ENCODE measurements at places on chromosomes 5 and 9. TPM values are rescaled to one million over a fixed set of nuclear protein-coding genes. Genes with fewer than 3 reads are reported as not detected.

The WNK2 gene
- total RNA-seq: 0.13 TPM

The DDX4 gene
- not detected for total RNA-seq

The PCDHA4 gene
- 0.16 TPM for total RNA-seq

The FUT7 gene
- not detected for total RNA-seq

The C1QTNF2 gene
- total RNA-seq: not detected

The PALM2AKAP2 gene
- 6.4 TPM for total RNA-seq

The MSX2 gene
- 0.16 TPM for total RNA-seq

Data from mesangial cell (primary cell).